ENCODE measurements at places on chromosomes 12 and 14.

- DNase-seq = peak; percentile 72
These were observed 910 bp upstream of the SRP54 start for GRCh38 chr14:34981743-34982420.

- DNase-seq = no peak
These were observed 94.5 kb upstream of the PARP11 start for GRCh38 chr12:3967556-3968160.

DNA sequence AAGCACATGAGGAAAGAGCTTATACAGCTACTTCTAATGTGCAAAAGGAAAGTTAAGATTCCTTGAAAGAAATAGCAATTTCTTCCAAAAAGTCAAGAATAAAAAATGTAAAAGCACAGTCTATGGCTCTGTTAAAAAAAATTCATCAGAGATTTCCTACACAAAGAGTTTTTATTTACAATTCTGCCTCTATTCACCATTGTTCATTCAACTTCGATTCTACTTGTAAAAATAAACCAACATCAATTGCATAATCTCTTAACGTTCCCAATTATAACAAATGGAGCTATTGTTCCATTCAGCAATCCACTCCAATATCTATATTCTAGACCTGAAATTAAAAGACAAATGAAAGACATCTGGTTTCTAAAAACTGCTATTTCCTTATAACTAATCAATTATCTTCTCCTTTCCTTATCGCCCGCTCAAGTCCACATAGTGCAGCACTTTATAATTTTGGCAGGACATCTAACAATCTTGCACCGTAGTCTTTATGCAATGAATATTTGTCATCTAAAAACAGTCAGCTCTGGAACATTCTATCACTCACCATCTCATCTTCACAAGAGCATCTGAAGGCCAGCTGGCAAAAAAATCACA is 6.2 kb downstream of the EIF2S3B start:
- DNase-seq = no peak

DNA sequence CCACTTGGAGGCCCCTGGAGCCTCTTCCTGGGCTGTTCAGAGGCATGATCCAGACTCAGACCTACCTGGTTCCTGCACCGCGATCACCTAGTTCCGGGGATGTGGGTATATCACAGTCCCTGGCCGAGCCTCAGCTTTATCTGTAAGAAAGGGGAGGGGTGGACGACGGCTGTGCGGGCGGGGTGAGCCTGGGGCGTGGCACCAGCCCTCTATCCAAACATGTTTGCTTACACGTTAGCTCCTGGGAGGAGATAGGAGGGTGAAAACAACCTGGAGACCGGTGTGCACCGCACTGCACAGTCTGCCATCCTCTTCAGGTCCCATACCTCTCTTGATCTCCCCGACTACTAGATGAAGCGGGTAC is 1.2 kb downstream of the ANKRD9 start:
- DNase-seq = no peak

- no peak for DNase-seq
These were observed 7.8 kb upstream of the PLXNC1 start for GRCh38 chr12:94140556-94140955.

DNA sequence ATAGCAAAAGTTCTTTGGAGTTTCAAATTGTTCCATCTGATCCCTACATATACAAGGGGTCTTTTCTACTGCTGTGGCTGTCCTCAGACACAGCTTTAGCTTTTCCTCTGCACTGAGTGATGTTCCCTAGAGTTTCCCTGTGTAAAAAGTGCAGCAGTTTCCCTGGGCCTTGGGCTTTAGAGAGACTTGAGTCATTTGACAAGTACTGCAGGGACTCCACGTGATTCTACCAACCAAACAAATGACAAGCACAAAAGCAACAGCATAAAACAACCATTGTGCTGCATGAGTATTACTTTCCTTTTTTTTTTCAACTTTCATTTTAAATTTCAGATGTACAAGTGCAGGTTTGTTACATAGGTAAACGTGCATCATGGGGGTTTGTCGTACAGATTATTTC is 272.8 kb downstream of the PDZRN4 start:
- no peak for DNase-seq

GRCh38 chr12:29667011-29667410 is 116.7 kb downstream of the TMTC1 start:
- no peak for DNase-seq

DNA sequence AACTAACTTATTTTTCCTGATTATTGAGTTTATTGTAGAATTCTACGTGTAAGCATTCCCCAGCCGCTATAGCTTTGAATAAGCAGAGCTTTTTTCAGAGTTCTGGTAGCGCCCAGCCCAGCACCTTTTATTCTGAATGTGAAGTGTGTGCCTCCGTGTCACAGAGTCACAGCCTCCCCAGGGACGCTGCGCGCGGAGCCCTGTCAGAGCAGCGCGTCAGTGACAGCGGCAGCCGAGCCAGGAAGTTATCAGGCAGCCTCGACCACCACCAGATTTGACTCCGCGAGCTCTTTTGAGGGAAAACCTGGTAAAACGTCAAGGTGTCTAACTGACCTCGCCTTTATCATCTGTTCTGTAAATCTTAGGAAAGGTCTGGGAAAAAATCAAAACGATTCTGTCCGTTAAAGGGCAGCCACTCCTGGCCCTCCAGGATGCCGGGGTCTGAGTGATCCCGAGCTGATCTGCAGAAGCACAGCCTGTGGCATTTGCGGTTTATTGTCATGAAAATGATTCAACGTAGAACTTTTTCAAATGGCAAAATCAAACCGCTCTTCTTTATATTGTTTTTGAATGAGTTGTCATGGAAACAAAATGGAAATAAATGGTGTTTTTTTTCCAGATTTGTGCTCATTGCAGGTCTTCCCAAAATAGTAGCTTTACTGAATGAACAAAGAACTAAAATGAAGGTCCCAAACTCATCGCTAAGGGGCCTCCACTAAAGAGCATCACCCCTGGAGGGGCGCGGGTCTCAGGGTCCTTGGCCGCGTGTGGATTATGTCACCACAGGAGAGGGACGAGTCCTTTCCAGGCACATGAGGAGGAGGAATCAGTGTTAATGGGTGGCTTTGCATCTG is 43.1 kb upstream of the MMP17 start:
- DNase-seq = no peak

GRCh38 chr14:81298122-81298521 is 77.4 kb upstream of the GTF2A1 start:
- no peak for DNase-seq

GRCh38 chr14:86938320-86938719 is 1054.7 kb downstream of the GALC start:
- no peak for DNase-seq

GRCh38 chr12:109760031-109760929 is 46.7 kb downstream of the FAM222A start:
- peak; percentile 41 for DNase-seq

GRCh38 chr12:83807871-83808270 is 1104.7 kb downstream of the SLC6A15 start:
- DNase-seq = no peak

DNA sequence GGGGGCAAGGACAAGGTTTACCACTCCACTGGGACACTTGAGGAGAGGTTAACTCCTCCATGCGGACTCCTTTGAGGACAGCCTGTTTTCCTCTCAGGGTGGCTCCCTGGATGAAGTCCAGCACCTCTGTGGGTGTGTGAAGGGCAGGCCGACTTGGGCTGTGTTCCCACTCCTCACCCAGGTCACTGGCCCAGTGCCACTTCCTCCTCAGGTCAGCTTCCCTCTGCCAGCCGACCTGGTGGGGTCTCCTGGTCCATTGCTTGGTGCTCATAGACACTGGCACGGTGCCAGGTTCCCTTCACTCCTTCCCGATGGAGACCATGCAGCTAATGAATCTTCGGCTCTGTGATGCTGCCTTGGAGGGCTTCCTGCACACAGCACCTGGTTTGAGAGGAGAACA is 146.4 kb upstream of the RTL1 start:
- no peak for DNase-seq

GRCh38 chr12:89783359-89784060 is 74.9 kb upstream of the ATP2B1 start:
- DNase-seq = peak; percentile 40

GRCh38 chr14:87934185-87934584 is 58.8 kb downstream of the GALC start:
- DNase-seq = no peak

DNA sequence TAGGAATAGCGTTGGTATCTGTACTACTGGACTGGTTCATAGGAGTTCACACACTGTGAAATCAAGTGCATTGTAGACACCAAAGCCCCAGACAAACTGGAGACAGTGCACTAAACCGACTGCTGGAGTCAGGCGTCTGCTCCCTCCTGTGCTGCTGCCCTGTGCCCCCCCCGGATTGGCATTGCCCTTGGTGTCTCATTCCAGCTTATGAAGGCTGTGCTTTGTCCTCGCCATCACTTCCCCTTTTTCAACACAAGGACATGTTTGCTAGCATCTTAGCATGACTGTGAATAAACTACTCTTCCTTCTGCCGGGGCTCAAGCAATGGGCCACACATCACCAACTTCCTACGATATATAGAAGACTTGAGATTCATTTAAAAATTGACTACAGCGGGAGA is 84.0 kb downstream of the TMCC3 start:
- DNase-seq = peak; percentile 83

GRCh38 chr14:61140271-61140670 is 140.9 kb downstream of the TMEM30B start:
- DNase-seq = no peak

GRCh38 chr14:89626233-89626806 is 209.3 kb upstream of the FOXN3 start:
- no peak for DNase-seq

- DNase-seq = no peak
These were observed 38.8 kb upstream of the ATP23 start for GRCh38 chr12:57902478-57902969.

GRCh38 chr12:67274186-67274585 is 5.0 kb downstream of the CAND1 start:
- no peak for DNase-seq

- peak; percentile 15 for DNase-seq
These were observed 141.2 kb downstream of the SYNE2 start for GRCh38 chr14:63993992-63994391.

- DNase-seq = peak; percentile 42
These were observed 7.3 kb downstream of the ANKLE2 start for GRCh38 chr12:132754160-132754932.

DNA sequence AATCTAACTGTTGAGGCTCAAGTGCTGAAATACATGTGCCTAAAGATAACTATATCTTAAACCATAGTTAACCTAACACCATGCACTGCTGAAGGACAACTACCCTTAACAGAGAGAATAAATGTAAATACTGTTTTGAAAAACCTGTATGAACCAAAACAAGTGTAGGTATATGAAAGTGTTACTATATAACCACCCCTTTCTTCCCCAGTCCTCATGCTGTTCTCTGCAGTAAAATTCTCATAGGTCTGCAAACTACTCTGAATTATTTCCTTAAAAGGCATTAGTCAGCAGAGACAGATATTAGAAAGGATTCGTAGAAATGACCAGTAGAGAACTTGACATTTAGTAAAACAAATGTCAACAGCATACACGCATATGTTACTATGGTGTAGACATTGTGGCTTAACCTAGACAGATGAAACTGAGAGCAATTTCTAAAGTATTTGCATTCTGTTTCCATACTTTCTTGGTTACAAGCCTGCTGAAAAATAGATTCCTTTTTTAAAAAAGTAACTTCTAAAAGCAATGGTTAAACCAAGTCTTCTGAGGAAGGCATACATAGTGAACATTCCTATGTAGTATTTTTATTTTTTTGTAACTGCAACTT is 13.9 kb downstream of the CSRP2 start:
- DNase-seq = no peak
